Stomach (tissue), 19 donors: ENCODE measurements at places on chromosomes 11 and 22.
A peak's percentile ranks its signal among the peaks of the same experiment; 100 is the strongest.

GRCh38 chr11:70220136-70220535 is 17.0 kb downstream of the FADD start:
- no peak for DNase-seq
- H3K27ac ChIP-seq = no peak overlapping the region
- no peaks in the 10 kb centered on the region for H3K4me1 ChIP-seq
- peaks cover 12% of the 10 kb centered on the region for H3K27me3 ChIP-seq
- no peaks in the 10 kb centered on the region for H3K36me3 ChIP-seq

- no peak overlapping the region for H3K4me3 ChIP-seq
- H3K36me3 ChIP-seq = no peaks in the 10 kb centered on the region
- DNase-seq = no peak
These were observed 434.5 kb upstream of the B3GAT1 start for GRCh38 chr11:134846328-134847082.

- DNase-seq = no peak
- peaks cover 11% of the 10 kb centered on the region for H3K4me1 ChIP-seq
- peaks cover 6% of the 10 kb centered on the region for H3K27me3 ChIP-seq
- H3K36me3 ChIP-seq = no peaks in the 10 kb centered on the region
- peak overlapping the region; percentile 53 for H3K4me3 ChIP-seq
These were observed 550 bp downstream of the FBLN1 start for GRCh38 chr22:45503050-45503815.

DNA sequence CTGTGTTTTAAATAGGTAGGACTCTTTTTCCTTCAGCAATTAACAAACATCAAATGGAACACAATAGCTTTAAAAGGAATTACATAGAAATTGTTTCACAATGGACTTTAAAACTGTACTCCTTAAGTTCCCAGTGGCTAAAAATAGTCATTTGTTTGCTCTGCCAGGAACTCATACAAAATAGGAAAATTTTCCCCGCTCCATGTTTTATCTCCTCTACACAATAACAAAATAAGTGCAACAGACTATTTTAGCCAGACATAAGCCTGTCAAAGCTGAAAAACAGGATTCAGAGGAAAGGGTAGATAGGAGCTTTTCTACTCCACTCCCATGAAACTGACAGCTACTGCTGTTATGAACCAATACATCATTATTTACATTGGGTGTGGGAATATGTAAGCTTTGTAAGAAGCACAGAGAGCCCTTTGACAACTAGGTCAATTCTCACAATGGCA is 90.1 kb downstream of the STK33 start:
- H3K36me3 ChIP-seq = no peaks in the 10 kb centered on the region
- no peaks in the 10 kb centered on the region for H3K4me1 ChIP-seq
- no peak overlapping the region for H3K27ac ChIP-seq
- H3K4me3 ChIP-seq = no peak overlapping the region
- H3K27me3 ChIP-seq = no peaks in the 10 kb centered on the region

- H3K27ac ChIP-seq = no peak overlapping the region
- H3K4me1 ChIP-seq = no peaks in the 10 kb centered on the region
- H3K27me3 ChIP-seq = no peaks in the 10 kb centered on the region
- no peaks in the 10 kb centered on the region for H3K36me3 ChIP-seq
These were observed 258.5 kb downstream of the FAM76B start for GRCh38 chr11:95531116-95531515.
